ENCODE measurements at places on chromosomes 5 and 9. TPM values are rescaled to one million over a fixed set of nuclear protein-coding genes. Genes with fewer than 3 reads are reported as not detected.

Gene CNTLN
- total RNA-seq: 4.5 TPM

Gene TEX48
- total RNA-seq: not detected

Gene SLC26A2
- total RNA-seq: 6.3 TPM

Gene CYSTM1
- 74.6 TPM for total RNA-seq

Gene PCDHA9
- total RNA-seq: 0.05 TPM

Gene HCN1
- total RNA-seq: 5.6 TPM

Gene ARID3C
- not detected for total RNA-seq

Gene BSPRY
- 1.6 TPM for total RNA-seq

Gene CD274
- 12.4 TPM for total RNA-seq

Gene SDHA
- 395 TPM for total RNA-seq
